ENCODE measurements at places on chromosomes 3 and 15.

GRCh38 chr3:68504201-68504600, 428.1 kb downstream of the TAFA4 start:
- no peak for DNase-seq

GRCh38 chr3:52238193-52238760, 681 bp downstream of the TWF2 start:
- no peak for DNase-seq

GRCh38 chr3:56025326-56025725, 442.9 kb downstream of the ERC2 start:
- no peak for DNase-seq

GRCh38 chr3:16056217-16056616, 118.3 kb upstream of the GALNT15 start:
- no peak for DNase-seq

DNA sequence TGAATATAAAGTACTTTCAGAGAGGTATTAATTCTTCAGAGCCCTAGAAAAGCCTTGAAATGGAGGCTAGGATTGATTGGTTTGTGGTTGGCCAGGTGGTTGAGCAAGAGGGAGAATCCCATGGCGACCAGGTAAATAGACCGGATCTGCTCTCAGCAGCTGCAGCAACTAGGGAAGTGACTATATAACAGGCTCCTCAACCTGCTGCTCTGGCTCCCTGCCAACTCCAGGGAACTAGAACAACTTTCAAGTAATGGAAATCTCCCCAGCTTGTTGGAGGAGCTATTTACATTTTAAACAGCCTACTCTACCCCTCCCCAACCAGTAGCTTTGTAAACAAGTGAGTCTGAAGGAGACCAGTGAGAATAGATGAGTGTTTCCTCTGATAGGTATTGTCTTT, 121.8 kb upstream of the CADM2 start:
- no peak for DNase-seq

DNA sequence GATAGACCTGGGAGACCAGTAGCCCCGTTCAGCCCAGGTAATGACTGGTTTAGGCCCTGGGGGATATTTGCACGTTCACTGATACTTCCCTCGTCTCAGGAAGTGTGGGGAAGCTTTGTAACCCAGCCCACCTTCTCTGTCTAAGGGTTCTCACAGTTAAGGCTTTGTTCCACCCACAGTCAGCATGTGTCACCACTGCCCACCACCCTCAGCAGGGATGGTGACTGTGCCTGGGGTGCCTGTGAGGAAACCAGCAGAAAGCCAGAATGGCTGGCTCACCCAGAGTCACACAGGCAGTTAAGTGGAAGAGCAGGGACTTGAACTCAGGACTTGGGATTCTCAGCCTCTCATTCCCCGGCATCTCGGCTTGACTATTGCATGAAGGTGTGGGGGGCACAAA, 5.2 kb downstream of the KBTBD13 start:
- DNase-seq = peak; percentile 46

- DNase-seq = peak; percentile 25
Observed at GRCh38 chr3:154931484-154931883, 148.6 kb upstream of the MME start.

DNA sequence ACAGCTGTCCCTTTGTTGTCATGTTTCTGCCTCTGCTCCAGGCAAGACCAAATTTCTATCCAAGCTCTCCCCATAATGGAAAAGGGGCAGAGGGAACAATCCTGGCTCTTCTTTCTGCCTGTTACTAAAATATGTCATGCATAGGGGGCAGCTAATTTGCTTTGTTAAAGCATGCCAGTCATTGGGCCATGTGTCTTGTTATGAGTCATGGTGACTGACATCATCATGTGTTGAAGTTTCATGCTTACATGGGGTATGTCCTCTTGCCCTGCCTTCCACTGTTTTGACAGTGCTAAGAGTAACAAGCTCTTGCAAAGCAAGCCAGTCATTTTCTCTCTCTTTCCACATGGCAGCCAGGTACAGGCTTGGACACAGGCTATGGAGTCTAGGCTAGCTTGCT, 268.9 kb downstream of the GABRB3 start:
- DNase-seq = no peak

DNA sequence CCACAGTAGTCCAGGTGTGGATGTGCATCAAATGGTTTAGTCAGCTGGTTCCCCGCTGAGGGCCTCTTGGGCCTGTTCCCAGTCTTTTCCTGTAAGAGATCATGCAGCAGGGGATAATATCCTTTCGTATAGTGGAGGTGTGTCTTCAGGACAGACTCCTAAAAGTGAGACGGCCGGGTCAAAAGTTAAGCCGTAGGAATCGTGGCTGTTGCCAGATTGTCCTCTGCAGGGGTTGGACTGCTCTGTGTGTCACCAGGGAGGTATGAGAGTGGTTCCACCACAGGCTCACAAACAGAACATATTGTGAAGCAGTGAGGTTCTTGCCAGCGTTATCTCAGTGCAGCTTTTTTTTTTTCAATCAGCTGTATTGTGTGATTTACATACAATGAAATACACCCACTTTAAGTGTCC, 95.0 kb downstream of the VGLL4 start:
- DNase-seq = no peak

DNA sequence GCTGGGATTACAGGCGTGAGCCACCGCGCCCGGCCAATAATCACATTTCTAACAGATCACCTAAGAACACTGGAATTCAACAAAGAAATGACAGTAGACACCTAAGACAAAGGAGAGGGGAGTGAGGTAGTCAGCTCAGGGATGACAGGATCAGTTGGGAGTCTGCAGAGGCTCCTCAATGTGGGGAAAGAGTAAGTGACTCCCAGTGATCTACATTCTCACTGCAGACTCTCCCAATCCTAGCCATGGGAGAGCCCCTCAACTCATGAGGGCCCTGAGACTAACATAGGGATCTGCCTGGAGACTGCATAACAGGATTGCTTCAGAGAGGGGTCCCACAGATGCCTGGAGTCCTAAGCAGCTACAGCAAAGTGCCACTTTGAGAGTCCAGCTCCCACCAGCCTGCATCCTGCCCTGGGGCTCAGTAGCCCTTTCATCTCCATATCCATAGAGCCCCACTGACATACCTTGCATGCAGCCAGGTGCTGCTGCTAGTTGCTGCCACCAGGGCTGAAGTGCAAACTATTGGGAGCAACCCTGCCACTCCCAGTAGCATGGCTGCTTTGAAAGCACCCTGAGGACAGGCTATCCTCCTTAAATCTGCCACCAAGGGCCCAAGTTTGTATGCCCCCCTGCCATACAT, 21.8 kb upstream of the PFN2 start:
- no peak for DNase-seq

DNA sequence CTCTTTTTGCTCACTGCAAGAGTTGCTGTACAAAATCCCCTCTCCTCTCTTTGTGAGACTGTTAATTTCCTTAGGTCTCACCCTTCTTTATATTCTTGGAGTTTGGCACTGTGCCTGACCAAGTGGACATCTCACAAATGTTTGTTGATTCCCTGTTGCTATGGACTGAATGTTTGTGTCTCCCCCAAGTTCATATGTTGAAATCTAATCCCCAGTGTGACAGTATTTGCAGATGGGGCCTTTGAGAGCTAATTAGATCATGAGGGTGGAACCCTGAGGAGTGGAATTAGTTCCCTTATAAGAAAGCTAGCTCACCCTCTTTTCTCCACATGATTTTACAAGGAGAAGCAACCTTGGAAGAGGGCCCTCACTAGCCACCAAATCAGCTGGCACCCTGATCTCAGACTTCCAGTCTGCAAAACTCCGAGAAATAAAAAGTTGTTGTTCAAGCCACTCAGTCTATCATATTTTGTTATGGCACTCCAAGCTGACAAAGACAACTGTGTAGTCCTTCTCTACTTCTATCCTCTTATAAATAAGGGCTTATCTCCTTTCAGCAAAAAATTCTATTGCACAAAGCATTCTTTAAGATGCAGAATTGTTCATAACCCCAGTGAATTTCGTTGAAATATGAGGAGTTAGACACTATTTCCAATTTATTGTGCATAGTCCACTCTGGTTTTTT, 65.5 kb upstream of the NPHP3 start:
- DNase-seq = no peak

DNA sequence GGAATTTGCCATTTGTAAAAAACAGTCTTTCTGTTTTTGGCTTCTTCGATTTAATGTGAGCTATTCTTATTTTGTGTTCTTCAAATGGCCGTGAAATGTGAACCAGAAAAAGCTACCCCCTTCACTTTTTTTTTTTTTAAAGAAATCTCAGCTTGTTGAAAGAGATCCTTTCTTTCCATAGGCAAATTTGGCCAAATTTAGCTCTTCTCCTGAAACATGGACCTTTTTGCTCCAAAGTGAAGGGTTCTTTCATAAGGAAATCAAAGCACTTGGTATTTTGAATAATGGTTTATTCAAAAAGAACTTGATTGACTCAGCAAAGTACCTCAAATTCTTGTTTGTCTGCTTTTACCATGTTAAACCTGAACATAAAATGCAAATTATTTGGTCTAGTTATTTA, 10.1 kb downstream of the RCN2 start:
- no peak for DNase-seq

- peak; percentile 83 for DNase-seq
Observed at GRCh38 chr3:189927975-189928895, 192.5 kb downstream of the P3H2 start.

GRCh38 chr15:23483821-23484299, 36.8 kb upstream of the GOLGA6L2 start:
- DNase-seq = no peak

GRCh38 chr15:100201376-100202280, 140.1 kb downstream of the ADAMTS17 start:
- DNase-seq = no peak

DNA sequence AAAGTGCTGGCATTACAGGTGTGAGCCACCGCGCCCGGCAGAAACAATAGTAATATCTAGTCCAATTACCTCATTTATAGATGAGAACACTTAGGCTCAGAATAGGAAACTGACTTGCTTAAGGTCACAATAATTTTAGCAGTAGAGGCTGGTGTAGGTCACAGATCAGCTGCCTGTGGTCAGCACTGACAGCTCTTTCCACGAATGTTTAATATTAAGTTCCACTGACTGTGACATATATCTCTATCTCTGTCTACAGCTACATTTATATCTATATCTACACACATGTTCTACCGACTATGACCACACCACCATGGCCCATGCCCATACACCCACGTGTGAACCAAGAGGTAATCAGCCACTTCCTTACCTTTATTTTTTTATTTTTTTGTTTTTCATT, 40.2 kb upstream of the DLG1 start:
- DNase-seq = no peak

- peak; percentile 73 for DNase-seq
Observed at GRCh38 chr15:74438721-74439316, 5.1 kb upstream of the SEMA7A start.

- no peak for DNase-seq
Observed at GRCh38 chr15:65512807-65513416, 4.6 kb downstream of the DPP8 start.
